ENCODE measurements at places on chromosomes 16 and 17.

- DNase-seq: no peak
Measured at GRCh38 chr16:3101841-3102470, 2.9 kb upstream of the ZSCAN10 start.

- no peak for DNase-seq
Measured at GRCh38 chr17:82893779-82894178, 54.0 kb upstream of the ZNF750 start.

- DNase-seq: no peak
Measured at GRCh38 chr17:10992106-10992880, 154.4 kb upstream of the PIRT start.

DNA sequence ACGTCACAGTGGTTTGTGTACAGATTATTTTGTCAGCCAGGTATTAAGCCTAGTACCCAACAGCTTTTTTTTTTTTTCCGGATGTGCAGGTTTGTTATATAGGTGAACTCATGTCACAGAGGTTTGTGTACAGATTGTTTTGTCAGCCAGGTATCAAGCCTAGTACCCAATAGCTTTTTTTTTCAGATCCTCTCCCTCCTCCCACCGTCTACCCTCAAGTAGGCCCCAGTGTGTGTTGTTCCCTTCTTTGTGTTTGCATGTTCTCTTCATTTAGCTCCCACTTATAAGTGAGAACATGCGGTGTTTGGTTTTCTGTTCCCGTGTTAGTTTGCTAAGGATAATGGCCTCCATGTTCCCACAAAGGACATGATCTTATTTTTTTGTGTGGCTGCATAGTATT is 19.9 kb downstream of the RPTOR start:
- no peak for DNase-seq

DNA sequence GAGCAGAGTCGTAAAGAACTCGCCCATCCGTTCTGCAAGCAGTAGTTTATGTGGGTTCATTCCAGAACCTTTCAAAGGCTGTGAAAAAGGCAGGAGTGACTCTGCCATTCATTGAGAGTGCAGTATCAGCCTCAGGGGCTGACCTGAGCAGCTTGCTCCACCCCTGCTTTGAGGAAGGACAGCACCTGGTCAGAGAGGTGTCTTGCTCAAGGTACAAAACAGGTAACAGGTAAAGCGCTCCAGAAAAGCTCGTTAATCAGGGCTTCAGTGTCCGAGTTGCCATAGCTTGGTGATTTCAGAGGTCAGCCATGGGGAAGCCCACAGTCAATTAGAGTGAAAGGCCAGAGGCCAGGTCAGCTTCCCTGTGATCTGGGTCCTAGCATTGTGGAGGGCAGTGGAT is 251.1 kb downstream of the ABCC12 start:
- DNase-seq: no peak

DNA sequence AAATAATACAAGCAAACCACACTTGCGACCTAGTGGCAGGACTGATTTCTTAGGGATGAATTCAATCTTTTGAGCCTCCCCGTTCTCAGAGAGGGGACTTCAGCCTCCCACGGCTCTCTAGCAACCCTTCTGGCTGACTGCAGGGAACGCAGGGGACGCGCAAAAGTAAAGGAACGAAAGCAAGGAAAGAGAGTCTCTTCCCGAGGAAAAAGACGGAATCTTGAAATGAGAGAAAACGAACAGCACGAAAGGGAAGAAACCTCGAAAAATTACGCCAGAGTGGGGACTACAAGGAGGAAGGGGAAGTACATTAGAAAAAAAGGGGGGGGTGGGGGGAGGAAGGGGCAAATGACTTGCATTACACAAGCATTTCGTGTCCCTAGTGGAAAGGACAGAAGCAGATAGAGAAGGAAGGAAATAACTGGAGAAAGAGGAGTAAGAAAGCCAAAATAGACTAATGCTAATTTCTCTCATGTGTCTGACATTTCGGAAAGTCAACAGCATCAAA is 1.2 kb downstream of the GRB2 start:
- peak; percentile 77 for DNase-seq

- no peak for DNase-seq
Measured at GRCh38 chr17:2511138-2511461, 588 bp downstream of the METTL16 start.

- no peak for DNase-seq
Measured at GRCh38 chr16:27458258-27458657, 56.3 kb downstream of the IL21R start.

- DNase-seq: peak; percentile 99
Measured at GRCh38 chr16:86951831-86952598, 365.2 kb downstream of the C16orf95 start.

GRCh38 chr17:40827746-40828453 is 5.5 kb upstream of the KRT10 start:
- DNase-seq: no peak

DNA sequence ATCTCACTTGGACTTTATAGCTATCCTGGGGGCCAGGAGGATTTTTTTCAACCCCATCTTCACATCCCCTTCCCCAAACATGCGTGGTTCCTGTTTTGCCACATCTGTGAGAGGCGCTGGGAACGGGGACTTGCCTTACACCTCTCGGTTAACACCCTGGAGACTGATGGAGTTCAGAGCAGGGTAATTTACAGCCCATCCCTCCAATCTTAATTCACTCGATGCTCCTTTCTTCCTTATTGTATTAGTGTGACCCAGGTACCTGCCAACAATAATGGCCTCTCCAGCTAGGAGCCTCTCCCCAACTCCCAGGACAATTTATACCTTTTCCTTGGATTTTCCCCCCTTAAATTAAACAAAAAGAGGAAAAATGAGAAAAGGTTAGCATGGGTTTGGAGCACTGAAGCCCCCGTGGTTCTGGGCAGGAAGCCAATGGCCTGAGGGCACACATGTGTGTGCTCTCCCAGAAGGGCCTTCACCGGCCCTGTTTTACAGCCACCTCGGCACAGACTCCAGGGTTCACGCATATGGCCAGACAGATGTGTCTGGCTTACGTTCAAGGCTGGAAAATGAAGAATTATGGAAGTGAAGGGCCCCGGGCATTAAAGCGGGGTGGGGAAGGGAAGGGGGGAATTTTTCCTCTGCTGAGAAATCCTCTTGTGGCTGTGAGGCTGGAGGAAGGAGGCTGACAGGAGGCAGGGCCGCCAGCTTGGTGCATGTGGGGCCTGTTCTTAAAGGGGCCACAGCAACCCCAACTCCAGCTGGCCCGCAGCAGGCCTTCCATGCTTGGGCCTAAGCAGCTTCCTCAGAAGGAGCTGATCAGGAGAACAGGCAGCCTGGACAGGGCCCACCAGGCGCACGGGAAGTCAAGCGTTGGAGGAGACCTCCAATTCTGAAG is 21.4 kb downstream of the HIC1 start:
- peak; percentile 75 for DNase-seq

DNA sequence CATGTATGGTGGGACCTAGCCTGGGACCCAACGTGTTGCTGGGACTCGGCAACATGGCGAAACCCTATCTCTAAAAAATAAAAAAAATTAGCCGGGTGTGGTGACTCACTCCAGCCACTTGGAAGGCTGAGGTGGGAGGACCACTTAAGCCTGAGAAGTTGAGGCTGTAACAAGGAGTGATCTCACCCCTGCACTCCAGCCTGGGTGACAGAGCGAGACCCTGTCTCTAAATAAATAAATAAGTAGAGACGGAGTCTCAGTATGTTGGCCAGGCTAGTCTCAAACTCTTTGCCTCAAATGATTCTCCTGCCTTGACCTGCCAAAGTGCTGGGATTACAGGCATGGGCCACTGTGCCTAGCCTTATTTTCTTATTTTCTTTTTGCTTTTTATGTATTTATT is 10.1 kb upstream of the CNP start:
- DNase-seq: no peak

DNA sequence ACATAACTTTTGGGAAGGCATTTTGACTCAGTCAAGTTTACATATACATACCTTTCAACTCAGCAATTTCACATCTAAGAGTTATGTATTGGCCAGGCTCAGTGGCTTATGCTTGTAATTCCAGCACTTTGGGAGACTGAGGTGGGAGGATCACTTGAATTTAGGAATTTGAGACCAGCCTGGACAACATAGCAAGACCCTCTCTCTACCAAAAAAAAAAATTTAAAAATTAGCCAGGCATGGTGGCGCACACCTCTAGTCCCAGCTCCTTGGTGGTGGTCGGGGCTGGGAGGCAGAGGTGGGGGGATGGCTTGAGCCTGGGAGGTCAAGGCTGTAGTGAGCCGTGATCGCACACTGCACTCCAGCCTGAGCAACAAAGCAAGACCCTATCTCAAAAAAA is 79.3 kb downstream of the AATF start:
- DNase-seq: no peak

- no peak for DNase-seq
Measured at GRCh38 chr16:54965464-54965863, 34.8 kb downstream of the IRX5 start.

GRCh38 chr16:1413684-1414531 is 596 bp downstream of the UNKL start:
- DNase-seq: peak; percentile 43

DNA sequence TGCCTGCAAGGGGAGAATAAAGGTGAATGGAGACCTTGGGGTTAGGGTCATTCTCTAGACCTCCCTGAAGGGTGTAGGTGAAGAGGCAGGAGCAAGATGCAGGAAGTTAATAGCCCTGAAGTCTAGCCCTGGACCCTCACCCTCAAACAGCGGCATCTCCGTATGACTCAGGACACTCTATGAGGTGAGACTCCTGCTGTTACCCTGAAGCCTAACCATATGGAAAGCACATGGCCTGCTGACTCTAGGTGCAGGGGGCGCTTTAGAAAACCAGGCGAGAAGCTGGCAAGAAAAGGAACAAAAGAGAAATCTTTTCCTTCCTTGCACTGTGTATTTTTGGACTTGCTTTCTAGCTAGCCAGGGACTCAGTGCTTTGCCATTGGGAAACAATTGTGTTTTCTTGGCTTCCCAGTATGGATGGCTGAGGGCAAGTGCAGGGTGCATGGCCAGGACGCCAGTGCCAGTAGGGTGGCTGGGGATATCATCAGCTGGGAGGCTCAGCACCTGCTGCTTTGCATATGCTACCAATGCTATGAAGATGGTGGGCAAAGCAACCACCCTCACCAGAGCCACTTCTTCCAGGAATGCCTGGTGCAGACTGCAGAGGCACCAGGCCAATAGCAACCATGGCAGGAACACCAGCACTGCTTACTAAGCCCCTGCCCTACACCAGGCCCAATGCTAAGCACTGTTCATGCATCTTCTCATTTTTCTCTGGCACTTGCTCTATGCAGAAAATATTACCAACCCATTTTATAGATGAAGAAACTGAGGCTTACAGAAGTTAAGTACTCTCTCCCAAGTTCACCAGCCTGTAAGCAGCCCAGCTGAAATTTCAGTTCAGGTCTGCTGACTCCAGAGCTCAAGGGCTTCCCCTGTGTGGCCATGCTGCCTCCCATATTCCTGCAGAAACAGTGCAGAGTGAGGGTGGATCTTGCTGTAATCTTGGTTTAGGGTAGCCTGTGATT is 425.1 kb downstream of the SLC39A11 start:
- peak; percentile 18 for DNase-seq

DNA sequence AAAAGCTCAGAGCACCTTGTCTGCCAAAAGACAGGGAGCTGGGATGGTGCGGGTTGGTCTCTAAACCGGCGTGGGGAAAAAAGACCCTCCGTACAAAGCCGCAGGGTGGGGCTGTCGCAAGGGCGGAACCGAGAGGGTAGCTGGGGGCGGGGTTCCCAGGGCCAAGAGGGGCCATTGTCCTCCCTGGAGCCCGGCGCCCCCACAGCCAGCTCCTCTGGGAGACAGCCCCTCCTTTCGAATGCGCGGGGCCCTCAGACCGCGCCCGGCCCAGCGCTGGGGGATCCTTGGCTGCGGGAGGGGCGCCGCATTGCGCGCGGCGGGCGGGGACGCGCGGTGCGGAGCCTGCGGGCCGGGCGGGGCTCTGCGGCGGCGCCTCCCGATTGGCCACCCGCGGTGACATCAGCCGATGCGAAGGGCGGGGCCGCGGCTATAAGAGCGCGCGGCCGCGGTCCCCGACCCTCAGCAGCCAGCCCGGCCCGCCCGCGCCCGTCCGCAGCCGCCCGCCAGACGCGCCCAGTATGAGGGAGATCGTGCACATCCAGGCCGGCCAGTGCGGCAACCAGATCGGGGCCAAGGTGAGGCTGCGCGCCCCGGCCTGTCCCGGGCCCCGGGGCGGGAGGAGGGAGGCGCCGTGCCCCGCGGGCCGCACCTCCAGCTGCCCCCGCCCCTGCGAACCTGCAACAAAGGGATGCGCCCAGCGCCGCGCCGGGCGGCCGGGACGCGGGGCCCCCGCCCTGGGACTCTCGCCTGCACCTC is at the start of gene TUBB3:
TSS of gene TUBB3 (plus strand) at position 459 of the 756 bp plus-strand sequence. CDS start at position 519, 60 bp downstream.
- DNase-seq: peak; percentile 90

GRCh38 chr17:80790021-80790765 is 201.4 kb upstream of the CHMP6 start:
- DNase-seq: no peak

DNA sequence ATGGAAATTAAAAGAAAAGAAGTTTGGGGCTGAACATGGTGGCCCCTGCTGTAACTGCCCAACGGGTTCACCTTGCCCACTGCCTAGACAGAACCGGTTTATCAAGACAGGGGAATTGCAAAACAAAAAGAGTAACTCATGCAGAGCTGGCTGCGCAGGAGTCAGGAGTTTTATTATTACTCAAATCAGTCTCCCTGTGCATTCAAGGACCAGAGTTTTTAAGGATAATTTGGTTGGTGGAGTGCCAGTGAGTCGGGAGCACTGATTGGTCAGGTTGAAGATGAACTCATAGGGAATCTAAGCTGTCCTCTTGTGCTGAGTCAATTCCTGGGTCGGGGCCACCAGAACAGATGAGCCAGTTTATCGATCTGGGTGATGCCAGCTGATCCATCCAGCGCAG is 4.4 kb upstream of the SCPEP1 start:
- DNase-seq: peak; percentile 10

GRCh38 chr17:27670791-27671590 is 40.0 kb downstream of the LGALS9 start:
- DNase-seq: no peak

- DNase-seq: no peak
Measured at GRCh38 chr17:50096092-50096491, 941 bp downstream of the PDK2 start.

DNA sequence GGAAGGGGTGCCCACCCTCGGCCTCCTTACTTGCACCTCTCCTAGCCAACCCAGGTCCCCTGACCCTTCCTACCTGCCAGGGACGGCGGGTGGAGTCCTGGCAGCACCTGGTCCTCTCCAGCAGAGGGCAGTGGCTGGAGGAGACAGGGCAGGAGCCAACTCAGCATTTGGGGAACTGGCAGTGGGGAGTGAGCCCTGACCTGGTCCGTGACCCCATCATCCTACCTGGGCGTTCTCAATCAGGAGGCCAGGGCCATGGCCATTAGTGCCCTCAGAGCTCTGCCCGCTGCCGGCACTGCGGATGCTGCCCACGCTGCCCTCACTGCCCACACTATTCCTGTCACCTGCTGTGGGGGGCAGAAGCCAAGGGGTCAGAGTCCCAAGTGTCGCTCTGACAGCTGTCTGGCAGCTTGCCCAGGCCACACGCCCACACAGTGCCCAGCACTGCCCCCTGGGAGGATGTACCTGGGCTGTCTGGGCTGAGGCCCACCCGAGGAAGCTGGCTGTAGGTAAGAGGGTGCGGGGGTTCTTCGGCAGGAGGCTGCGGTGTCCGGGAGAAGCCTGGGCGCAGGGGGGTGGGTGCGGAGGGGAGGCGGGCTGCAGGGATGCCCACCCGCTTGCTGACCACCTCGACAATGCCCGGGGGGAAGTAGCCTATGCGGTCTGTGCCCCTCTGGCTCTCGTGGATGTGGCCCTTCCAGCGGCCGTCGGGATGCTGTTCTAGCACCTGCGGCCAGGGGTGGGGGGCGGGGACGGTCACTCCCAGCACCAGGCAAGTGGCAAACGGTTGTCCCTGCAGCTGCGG is 10.8 kb downstream of the CASKIN2 start:
- no peak for DNase-seq

- peak; percentile 95 for DNase-seq
Measured at GRCh38 chr17:10612957-10613744, 44.0 kb downstream of the MYH3 start.

All from fibroblast of skin of abdomen (primary cell).